Stomach (tissue), 19 donors: ENCODE measurements at places on chromosomes 12 and 14. TPM values are rescaled to one million over a fixed set of nuclear protein-coding genes. Genes with fewer than 3 reads are reported as not detected.

The PRPH gene
- total RNA-seq: 0.45 TPM

The COX8C gene
- total RNA-seq: not detected

The LRRK2 gene
- total RNA-seq: 26.3 TPM

The CD163 gene
- total RNA-seq: 30.1 TPM

The RHEBL1 gene
- total RNA-seq: not detected

The AP5M1 gene
- 15.5 TPM for total RNA-seq

The KRT80 gene
- 0.45 TPM for total RNA-seq

The FAM90A1 gene
- not detected for total RNA-seq

The ARHGEF40 gene
- 58.9 TPM for total RNA-seq

The TMEM63C gene
- 0.73 TPM for total RNA-seq

The LYZ gene
- total RNA-seq: 177 TPM

The MYO1H gene
- total RNA-seq: not detected

The CFAP251 gene
- total RNA-seq: 1.3 TPM

The ETV6 gene
- total RNA-seq: 19.1 TPM

The PRR13 gene
- 194 TPM for total RNA-seq

GRCh38 chr14:93078870-93079269 is 36.9 kb downstream of the ITPK1 start:
- DNase-seq: no peak
- no peaks in the 10 kb centered on the region for H3K36me3 ChIP-seq
- H3K4me3 ChIP-seq: no peak overlapping the region
- H3K27ac ChIP-seq: peak overlapping the region; percentile 4
- peaks cover 19% of the 10 kb centered on the region for H3K4me1 ChIP-seq
- no peaks in the 10 kb centered on the region for H3K27me3 ChIP-seq

DNA sequence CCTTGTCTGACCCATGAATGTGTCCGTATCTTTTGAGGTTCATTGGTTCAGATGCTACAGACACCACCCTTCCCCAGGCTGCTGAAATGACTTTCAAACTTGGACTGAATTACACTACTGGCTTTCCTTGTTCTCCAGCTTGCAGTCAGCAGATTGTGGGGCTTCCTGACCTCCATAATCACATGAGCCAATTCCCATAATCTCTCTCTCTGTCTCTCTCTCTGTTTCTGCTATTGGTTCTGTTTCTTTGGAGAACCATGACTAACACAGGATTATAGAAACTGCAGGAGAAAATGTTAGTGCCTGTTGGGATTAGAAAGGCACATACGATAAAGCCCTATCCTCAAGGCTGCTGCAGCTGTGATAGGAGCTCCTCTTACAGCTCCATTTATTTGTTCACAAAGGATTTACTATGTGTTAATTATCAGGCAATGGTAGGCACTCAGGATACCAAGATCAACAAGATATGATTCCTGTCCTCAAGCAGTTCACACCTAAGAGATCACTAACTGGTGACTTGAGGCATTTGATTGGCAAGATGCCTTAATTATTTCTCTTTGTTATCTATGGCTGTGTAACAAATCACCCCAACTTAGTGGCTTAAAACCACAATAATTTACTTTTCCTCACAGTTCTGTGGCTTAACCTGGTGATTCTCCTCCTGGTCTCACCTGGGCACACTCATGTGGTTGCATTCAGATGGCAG is 10.2 kb upstream of the NYNRIN start:
- peaks cover 11% of the 10 kb centered on the region for H3K4me1 ChIP-seq
- no peaks in the 10 kb centered on the region for H3K36me3 ChIP-seq
- H3K27ac ChIP-seq: no peak overlapping the region
- H3K27me3 ChIP-seq: no peaks in the 10 kb centered on the region

GRCh38 chr12:125185740-125186470 is 120.7 kb downstream of the AACS start:
- peaks cover 30% of the 10 kb centered on the region for H3K4me1 ChIP-seq
- H3K4me3 ChIP-seq: peak within 1 kb of the TSS; percentile 43
- DNase-seq: peak; percentile 91
- peaks cover 91% of the 10 kb centered on the region for H3K27me3 ChIP-seq
- H3K27ac ChIP-seq: no peak within 1 kb of the TSS

DNA sequence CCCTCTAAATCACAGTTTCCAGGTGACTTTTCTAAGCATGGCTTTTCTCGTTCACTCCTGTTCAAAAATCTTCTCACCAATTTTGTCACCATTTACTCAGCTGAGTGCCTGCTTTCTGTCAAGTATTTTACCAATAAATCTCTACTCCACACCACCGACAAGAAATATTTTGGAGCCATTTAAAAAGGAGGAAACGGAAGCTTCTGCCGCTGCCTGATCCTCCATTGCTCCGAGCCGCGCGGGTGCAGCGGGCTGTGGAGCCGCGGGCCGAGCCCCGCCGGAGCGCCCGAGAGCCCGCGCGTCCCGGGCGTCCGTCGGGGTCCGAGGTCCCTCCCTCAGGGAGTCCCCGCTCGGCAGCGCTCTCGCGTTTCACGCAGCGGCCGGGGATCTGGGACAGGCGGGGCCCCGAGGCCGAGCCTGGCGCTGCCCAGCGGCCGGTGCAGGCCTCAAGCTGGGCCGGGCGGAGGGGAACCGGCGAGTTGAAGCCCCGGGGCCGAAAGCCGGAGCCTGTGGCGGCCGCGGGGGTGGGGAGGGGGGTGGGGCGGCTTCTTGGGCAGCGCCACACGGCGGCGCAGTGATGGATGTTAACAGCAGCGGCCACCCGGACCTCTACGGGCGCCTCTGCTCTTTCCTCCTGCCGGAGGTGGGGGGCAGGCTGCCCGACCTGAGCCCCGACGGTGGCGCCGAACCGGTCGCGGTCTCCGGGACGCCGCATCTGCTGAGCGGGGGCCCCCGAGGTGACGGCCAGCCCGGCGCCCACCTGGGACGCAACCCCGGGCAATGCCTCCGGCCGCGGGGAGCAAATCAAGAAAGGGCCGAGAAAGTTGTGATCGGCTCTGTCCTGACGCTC is 1.1 kb upstream of the HEBP1 start:
- no peaks in the 10 kb centered on the region for H3K36me3 ChIP-seq
- DNase-seq: peak; percentile 51
- peak overlapping the region; percentile 85 for H3K27ac ChIP-seq
- no peaks in the 10 kb centered on the region for H3K27me3 ChIP-seq
- peaks cover 27% of the 10 kb centered on the region for H3K4me1 ChIP-seq

- peak; percentile 54 for DNase-seq
- no peak overlapping the region for H3K4me3 ChIP-seq
- peak overlapping the region; percentile 18 for H3K27ac ChIP-seq
- no peaks in the 10 kb centered on the region for H3K36me3 ChIP-seq
- H3K4me1 ChIP-seq: peaks cover 23% of the 10 kb centered on the region
Observed at GRCh38 chr14:71371711-71372396, 464.6 kb downstream of the PCNX1 start.

DNA sequence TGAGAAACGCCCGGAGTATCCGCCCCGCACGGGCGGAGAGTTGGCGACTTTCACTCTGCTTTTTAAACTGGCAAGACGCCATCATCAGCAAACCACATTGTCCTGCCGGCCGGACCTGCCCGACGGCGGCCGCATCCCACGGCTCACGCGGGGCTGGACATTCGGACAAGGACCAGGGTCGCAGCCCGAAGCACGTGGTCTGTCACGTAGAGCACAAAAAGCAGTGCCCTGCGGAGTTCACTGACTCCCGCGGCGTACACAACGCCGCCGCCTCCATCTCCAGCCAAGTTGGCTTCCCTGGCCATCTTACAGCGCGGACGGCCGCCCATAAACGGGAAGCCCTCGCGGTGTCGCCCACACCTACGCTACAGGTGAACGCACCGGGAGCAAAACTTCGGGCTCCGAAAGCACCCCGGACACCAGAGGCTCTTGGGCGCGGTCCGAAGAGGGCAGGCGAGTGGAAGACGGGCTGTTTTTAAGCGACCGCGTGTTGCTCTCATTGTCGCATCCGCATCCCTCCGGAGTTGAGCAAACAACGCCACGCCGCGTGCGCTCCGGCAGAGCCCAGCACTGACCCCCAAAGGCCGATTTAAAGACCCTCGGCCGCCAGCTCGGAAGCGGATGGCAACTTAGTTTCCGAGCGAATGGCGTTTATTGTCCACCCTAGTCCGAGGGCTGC is 966 bp downstream of the SINHCAF start:
- no peaks in the 10 kb centered on the region for H3K27me3 ChIP-seq
- peak overlapping the region; percentile 79 for H3K4me3 ChIP-seq
- peak; percentile 55 for DNase-seq
- no peaks in the 10 kb centered on the region for H3K36me3 ChIP-seq

- no peak overlapping the region for H3K27ac ChIP-seq
- H3K4me3 ChIP-seq: no peak overlapping the region
- H3K4me1 ChIP-seq: no peaks in the 10 kb centered on the region
Observed at GRCh38 chr12:75641031-75641780, 129.8 kb upstream of the KRR1 start.

GRCh38 chr12:6360080-6360571 is 15.2 kb downstream of the SCNN1A start:
- H3K4me3 ChIP-seq: no peak overlapping the region
- H3K36me3 ChIP-seq: peaks cover 38% of the 10 kb centered on the region
- no peak for DNase-seq
- peaks cover 48% of the 10 kb centered on the region for H3K4me1 ChIP-seq
- no peak overlapping the region for H3K27ac ChIP-seq
- H3K27me3 ChIP-seq: no peaks in the 10 kb centered on the region

GRCh38 chr14:57870686-57871457 is 5.0 kb upstream of the SLC35F4 start:
- no peak overlapping the region for H3K27ac ChIP-seq
- DNase-seq: no peak
- no peaks in the 10 kb centered on the region for H3K27me3 ChIP-seq
- H3K4me1 ChIP-seq: peaks cover 8% of the 10 kb centered on the region
- no peaks in the 10 kb centered on the region for H3K36me3 ChIP-seq

- H3K4me1 ChIP-seq: peaks cover 56% of the 10 kb centered on the region
- peak overlapping the region; percentile 98 for H3K27ac ChIP-seq
- H3K4me3 ChIP-seq: peak overlapping the region; percentile 91
Observed at GRCh38 chr14:93332397-93332852, 411 bp downstream of the BTBD7 start.

- peaks cover 35% of the 10 kb centered on the region for H3K4me1 ChIP-seq
- H3K27ac ChIP-seq: peak overlapping the region; percentile 76
- H3K4me3 ChIP-seq: peak overlapping the region; percentile 8
- H3K27me3 ChIP-seq: no peaks in the 10 kb centered on the region
- no peak for DNase-seq
Observed at GRCh38 chr12:123399255-123399617, 15.3 kb downstream of the KMT5A start.

DNA sequence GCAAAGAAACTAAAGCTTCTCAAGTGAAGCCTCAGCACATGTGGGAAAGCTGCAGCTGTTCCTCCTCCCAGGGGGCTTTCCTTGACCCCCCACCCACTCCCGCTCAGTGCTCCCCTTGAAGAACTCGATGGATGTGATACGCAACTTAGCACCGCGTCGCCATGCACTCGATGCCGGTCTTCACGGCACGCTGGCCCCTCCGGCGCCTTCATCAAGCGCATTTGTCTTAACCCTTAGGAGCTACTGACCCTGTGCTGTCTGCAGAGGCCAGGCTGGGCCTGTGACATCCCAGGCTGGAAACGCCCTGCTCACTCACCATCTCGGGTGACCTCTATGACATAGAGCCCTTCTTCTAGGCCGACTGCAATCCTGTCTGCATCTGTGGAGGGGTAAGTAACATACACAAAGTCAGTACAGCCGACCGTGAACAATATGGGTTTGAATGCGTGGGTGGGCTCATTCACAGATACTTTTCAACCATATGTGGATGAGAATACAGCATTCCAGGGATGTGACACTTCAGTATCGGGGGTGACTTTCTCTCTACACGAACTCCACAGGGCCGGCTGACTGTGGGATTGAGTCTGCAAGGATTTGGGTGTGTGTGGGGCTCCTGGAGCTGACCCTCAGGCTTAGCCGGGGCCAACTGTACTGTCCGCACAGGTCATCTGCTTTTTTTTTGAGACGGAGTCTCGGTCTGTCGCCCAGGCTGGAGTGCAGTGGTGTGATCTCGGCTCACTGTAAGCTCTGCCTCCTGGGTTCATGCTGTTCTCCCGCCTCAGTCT is 23.1 kb downstream of the AMN start:
- no peaks in the 10 kb centered on the region for H3K27me3 ChIP-seq
- H3K4me1 ChIP-seq: peaks cover 34% of the 10 kb centered on the region

GRCh38 chr14:75422169-75422568 is 5.7 kb upstream of the JDP2 start:
- H3K36me3 ChIP-seq: no peaks in the 10 kb centered on the region
- H3K27me3 ChIP-seq: no peaks in the 10 kb centered on the region
- H3K4me3 ChIP-seq: no peak overlapping the region
- H3K4me1 ChIP-seq: peaks cover 17% of the 10 kb centered on the region
- DNase-seq: no peak
- H3K27ac ChIP-seq: no peak overlapping the region

DNA sequence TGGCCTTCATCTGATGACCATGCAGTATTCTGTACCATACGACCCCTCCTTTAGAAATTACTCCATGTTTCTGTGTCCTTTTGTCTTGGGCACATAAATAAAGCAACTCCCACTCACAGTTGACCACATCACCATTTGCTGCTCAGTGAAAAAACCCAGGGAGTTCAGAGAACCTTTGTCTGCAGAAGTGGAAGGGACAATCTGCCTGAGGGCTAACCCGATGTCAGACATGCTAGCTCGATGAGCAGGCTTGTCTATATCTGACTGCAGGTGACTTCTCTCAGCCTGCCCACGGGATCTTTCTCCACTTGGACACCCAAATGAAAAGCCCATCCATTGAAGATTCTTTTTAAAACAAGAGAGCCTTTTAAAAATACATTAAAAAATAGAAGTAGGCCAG is 45.7 kb upstream of the GRIP1 start:
- H3K27me3 ChIP-seq: no peaks in the 10 kb centered on the region
- H3K4me3 ChIP-seq: no peak overlapping the region
- H3K27ac ChIP-seq: no peak overlapping the region
- no peaks in the 10 kb centered on the region for H3K4me1 ChIP-seq
- no peak for DNase-seq

- H3K27ac ChIP-seq: peak overlapping the region; percentile 82
- H3K4me1 ChIP-seq: peaks cover 86% of the 10 kb centered on the region
- no peaks in the 10 kb centered on the region for H3K27me3 ChIP-seq
- no peak for DNase-seq
- H3K4me3 ChIP-seq: no peak overlapping the region
Observed at GRCh38 chr14:91371990-91372375, 45.6 kb downstream of the CCDC88C start.

GRCh38 chr12:121628536-121628935 is 2.2 kb downstream of the ORAI1 start:
- no peaks in the 10 kb centered on the region for H3K27me3 ChIP-seq
- peak overlapping the region; percentile 63 for H3K4me3 ChIP-seq
- DNase-seq: no peak
- peak overlapping the region; percentile 96 for H3K27ac ChIP-seq
- no peaks in the 10 kb centered on the region for H3K36me3 ChIP-seq

DNA sequence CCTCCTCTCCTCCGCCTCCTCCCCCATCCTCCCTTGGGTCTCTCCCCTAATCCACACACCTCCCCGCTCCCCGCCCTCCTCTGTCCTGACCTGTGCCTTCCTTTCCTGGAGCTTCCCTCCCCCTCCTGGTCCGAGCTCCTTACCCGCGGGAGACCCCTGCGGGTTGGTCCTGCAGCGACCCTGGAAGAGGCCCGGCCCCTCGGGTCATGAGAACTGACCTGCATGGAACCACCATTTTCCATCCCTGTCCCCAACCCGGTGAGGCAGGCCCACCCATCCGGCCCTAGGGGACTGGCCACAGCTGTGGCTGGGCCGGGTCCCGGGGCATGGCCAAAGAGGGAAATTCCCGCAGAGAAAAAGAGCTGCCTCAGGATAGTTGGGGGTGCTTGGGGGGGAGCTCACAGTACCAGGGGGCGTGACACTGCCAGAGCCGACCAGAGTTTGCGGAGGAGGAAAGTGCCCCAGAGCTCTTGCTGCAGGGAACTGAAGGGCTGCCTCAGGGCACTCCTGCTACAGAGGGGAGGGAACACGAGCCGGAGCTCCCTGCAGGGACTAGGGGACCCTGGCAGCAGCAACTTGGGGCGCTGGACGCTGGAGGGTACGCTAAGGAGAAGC is 613 bp downstream of the ARHGEF40 start:
- H3K4me3 ChIP-seq: peak overlapping the region; percentile 81
- peak overlapping the region; percentile 91 for H3K27ac ChIP-seq
- peak; percentile 78 for DNase-seq
- H3K4me1 ChIP-seq: peaks cover 49% of the 10 kb centered on the region
- peaks cover 32% of the 10 kb centered on the region for H3K36me3 ChIP-seq
